ENCODE measurements at places on chromosomes 5 and 9. TPM values are rescaled to one million over a fixed set of nuclear protein-coding genes. Genes with fewer than 3 reads are reported as not detected.

The ANXA1 gene
- 133 TPM for total RNA-seq

DNA sequence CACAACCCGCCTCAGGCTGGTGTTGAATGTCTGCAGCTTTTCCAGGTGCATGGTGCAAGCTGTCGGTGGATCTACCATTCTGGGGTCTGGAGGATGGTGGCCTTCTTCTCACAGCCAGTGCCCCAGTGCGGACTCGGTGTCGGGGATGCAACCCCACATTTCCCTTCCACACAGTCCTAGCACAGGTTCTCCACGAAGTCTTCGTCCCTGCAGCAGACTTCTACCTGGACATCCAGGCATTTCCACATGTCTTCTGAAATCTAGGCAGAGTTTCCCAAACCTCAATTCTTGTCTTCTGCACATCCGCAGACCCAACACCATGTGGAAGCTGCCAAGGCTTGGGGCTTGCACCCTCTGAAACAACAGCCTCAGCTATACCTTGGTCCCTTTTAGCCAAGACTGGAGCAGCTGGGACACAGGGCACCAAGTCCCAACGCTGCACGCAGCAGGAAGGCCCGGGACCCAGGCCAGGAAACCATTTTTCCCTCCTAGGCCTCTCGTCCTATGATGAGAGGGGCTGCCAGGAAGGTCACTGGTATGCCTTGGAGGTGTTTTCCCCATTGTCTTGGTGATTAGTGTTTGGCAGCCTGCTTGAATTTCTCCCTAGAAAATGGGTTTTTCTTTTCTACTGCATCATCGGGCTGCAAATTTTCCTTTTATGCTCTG is 18.2 kb downstream of the PSIP1 start:
- H3K4me3 ChIP-seq: no peak overlapping the region
- no peaks in the 10 kb centered on the region for H3K27me3 ChIP-seq
- H3K27ac ChIP-seq: no peak overlapping the region
- no peaks in the 10 kb centered on the region for H3K4me1 ChIP-seq
- peaks cover 6% of the 10 kb centered on the region for H3K36me3 ChIP-seq
- no peak for DNase-seq

GRCh38 chr9:81621785-81622259 is 67.5 kb downstream of the TLE1 start:
- no peaks in the 10 kb centered on the region for H3K4me1 ChIP-seq
- H3K27ac ChIP-seq: no peak overlapping the region
- no peaks in the 10 kb centered on the region for H3K36me3 ChIP-seq
- no peaks in the 10 kb centered on the region for H3K27me3 ChIP-seq
- H3K4me3 ChIP-seq: no peak overlapping the region
- no peak for DNase-seq

DNA sequence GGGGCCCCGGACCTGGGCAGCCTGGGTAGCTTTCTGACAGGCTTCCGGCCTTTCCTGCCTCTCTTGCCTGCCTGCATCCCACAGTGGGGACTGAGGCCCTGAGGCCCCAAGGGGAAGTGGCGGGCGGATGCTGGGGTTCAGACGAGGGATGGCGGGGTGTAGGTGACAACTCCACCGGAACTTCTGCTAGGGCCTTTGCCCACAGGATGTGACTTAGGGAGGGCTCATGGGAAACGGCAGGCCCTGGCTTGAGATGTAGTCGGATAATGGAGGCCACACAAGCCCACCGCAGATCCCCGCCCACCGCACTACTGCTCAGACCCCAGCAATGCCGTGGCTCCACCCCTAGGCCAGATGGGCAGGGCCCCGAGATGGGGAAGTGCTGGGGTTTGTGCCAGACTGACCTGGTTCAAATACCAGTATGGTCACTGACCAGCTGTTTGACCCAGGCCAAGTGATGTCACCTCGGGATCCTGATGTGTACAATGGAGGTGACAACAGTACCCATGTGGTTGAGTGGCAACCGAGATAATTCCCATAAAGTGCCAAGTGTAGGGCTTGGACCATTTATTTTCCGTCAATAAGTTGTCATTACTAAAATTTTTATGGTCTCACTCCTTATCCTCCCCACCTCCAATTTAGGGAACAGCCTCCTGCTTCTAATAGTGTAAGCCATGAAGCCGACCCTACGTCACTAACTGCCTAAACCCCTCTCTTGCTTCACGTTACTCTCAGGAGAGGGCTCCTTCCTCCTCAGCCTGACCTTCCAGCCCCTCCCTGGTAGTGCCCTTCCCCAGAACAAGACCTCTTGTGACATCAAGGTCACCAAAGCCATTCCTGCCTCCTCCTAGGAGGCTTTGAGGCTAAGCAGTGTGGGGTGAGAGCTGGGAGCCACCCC is 2.5 kb upstream of the CDK9 start:
- peak; percentile 69 for DNase-seq
- peaks cover 21% of the 10 kb centered on the region for H3K36me3 ChIP-seq
- peak overlapping the region; percentile 50 for H3K4me3 ChIP-seq
- H3K27me3 ChIP-seq: no peaks in the 10 kb centered on the region
- peak overlapping the region; percentile 73 for H3K27ac ChIP-seq

DNA sequence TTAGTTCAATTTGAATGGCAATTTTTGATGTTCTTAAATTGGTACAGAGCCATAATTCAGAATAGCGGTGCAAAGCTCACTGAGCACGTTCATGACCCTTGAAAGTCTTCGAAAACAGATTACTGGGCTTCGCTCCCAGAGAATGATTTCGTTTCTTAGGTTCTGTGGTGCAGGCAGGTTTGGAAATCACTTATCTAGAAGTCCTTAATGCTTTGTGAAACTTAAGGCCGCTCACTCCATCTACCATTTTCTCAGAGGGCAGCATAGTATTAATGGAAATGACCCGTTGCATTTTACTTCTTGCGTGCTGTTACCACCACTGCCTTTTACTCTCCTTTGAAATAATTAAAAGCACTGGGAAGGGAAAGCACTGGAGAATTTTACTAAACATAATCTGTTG is 2.9 kb upstream of the MAT2B start:
- H3K36me3 ChIP-seq: no peaks in the 10 kb centered on the region
- peak overlapping the region; percentile 93 for H3K27ac ChIP-seq

GRCh38 chr9:14661421-14662059 is 31.7 kb downstream of the ZDHHC21 start:
- no peaks in the 10 kb centered on the region for H3K4me1 ChIP-seq
- no peak overlapping the region for H3K27ac ChIP-seq
- DNase-seq: no peak
- no peaks in the 10 kb centered on the region for H3K27me3 ChIP-seq

DNA sequence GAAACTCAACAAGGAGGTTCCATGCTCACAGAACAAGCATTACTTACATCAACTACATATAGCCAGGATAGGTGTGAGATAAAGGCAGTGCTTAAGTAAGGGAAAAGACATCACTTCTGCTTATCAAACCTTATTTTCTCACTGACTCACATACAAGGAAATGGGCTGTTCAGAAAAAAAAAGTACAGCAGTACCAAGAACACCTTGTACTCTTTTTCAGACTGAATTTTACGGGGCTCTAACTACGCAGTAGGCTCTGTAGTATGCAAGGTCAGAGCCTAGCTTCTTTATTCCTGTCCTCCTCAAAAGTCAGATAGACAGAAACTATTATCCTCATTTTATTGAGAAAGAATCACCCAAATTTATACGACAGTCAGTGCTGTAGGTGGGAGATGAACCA is 5.8 kb downstream of the PSMB7 start:
- H3K36me3 ChIP-seq: peaks cover 34% of the 10 kb centered on the region
- no peak for DNase-seq

The SLC6A3 gene
- not detected for total RNA-seq

The HSD17B3 gene
- total RNA-seq: 1.8 TPM

DNA sequence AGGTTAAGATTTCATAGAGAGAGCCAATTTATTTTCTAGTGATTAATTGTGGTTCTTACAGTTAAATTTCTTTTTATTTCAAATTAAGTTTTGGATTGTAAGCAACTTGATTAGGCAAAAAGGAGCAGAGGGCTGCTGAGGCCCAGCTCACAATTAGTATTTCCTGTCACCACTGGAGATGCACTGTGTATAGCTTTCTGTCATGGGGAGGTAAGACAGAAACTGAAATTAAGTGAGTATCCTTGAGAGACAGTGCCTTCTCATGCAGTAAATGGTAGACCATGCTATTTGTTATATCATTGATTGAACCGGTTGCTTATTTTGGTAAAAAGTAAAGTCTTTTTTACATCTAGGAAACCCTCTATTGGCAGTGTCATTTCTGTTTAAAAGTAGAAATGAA is 190.7 kb downstream of the CCDC171 start:
- H3K4me3 ChIP-seq: no peak overlapping the region
- no peaks in the 10 kb centered on the region for H3K27me3 ChIP-seq
- H3K36me3 ChIP-seq: no peaks in the 10 kb centered on the region
- H3K4me1 ChIP-seq: no peaks in the 10 kb centered on the region
- DNase-seq: no peak
- no peak overlapping the region for H3K27ac ChIP-seq

DNA sequence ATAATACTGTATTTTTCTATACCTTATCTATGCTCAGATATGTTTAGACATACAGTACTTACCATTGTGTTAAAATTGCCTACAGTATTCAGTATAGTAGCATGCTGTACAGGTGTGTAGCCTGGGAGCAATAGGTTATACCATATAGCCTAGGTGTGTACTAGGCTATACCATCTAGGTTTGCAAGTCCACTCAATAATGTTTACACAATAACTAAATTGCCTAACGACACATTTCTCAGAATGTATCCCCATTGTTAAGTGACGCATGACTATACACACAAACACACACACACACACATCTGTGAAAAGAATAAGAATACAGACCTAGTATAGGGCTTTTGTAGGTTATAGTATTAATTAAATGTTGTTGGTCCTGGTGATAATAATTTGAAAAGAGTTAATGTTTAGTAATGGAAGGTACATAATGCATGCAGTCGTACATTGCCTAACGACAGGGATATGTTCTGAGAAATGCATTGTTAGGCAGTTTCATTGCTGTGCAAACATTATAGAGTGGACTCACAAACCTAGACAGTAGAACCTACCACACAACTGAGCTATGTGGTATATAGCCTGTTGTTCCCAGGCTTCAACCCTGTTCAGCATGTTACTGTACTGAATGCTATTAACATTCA is 13.6 kb downstream of the TDRD7 start:
- DNase-seq: no peak
- H3K27me3 ChIP-seq: no peaks in the 10 kb centered on the region
- H3K4me3 ChIP-seq: no peak overlapping the region
- no peak overlapping the region for H3K27ac ChIP-seq
- no peaks in the 10 kb centered on the region for H3K4me1 ChIP-seq
- H3K36me3 ChIP-seq: peaks cover 13% of the 10 kb centered on the region

GRCh38 chr9:79395228-79395627 is 176.5 kb upstream of the TLE4 start:
- no peaks in the 10 kb centered on the region for H3K27me3 ChIP-seq
- H3K4me1 ChIP-seq: no peaks in the 10 kb centered on the region
- H3K36me3 ChIP-seq: no peaks in the 10 kb centered on the region
- H3K27ac ChIP-seq: no peak overlapping the region
- no peak overlapping the region for H3K4me3 ChIP-seq

GRCh38 chr9:93979721-93980120 is 24.6 kb upstream of the BARX1 start:
- no peak overlapping the region for H3K4me3 ChIP-seq
- no peak overlapping the region for H3K27ac ChIP-seq
- no peaks in the 10 kb centered on the region for H3K36me3 ChIP-seq
- H3K27me3 ChIP-seq: no peaks in the 10 kb centered on the region
- H3K4me1 ChIP-seq: no peaks in the 10 kb centered on the region

The TXNDC8 gene
- not detected for total RNA-seq

DNA sequence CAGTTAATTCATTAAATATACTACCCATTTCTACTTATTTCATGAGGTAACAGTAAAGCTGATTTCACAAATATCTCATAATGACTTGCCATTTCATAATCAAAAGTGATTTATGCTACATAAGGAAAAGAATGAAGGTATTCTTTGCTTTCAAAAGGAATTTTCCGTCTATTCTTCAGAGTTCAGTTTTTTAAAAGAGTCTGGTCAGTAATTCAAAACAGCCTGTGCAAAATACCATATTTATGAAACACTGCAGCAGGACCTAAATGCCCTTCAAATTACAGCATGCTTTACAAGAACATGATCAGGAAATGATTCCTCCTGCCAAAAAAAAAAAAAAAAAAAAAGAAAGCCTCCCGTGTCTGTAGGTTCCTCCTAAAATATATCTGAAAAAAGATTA is 154.7 kb downstream of the KIAA0825 start:
- H3K27me3 ChIP-seq: no peaks in the 10 kb centered on the region
- H3K27ac ChIP-seq: no peak overlapping the region
- no peaks in the 10 kb centered on the region for H3K36me3 ChIP-seq
- no peaks in the 10 kb centered on the region for H3K4me1 ChIP-seq
- no peak for DNase-seq

DNA sequence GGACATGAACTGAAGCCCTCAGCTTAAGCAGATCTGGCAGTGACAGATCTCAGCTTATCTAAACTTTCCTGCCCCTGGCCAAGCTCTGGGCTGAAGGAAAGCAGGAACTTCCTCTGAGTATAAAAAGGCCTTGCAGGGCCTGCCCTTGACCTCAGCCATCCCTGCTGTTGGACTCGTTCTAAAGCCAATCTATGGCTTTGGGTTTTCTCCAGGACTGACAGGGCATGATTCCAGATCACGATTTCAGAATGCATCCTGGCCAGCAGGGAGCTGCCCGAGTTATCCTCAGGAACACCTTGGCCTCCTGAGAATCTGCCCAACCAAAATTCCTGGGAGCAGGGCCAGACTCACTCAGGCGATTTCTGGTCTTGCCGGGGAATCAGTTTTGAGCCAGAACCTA is 502.7 kb downstream of the TLE4 start:
- H3K27me3 ChIP-seq: no peaks in the 10 kb centered on the region
- no peak overlapping the region for H3K4me3 ChIP-seq
- H3K27ac ChIP-seq: no peak overlapping the region

GRCh38 chr5:32406650-32407049 is 37.9 kb downstream of the ZFR start:
- H3K36me3 ChIP-seq: peaks cover 82% of the 10 kb centered on the region
- no peaks in the 10 kb centered on the region for H3K4me1 ChIP-seq
- H3K27me3 ChIP-seq: no peaks in the 10 kb centered on the region
- H3K27ac ChIP-seq: no peak overlapping the region

The HTR1A gene
- total RNA-seq: not detected

GRCh38 chr5:134148986-134149539 is 27.7 kb downstream of the SKP1 start:
- peaks cover 5% of the 10 kb centered on the region for H3K4me1 ChIP-seq
- H3K36me3 ChIP-seq: peaks cover 55% of the 10 kb centered on the region
- H3K4me3 ChIP-seq: no peak overlapping the region

The NFIB gene
- total RNA-seq: not detected

The CSF1R gene
- total RNA-seq: 0.36 TPM

- H3K4me3 ChIP-seq: peak overlapping the region; percentile 14
- H3K27me3 ChIP-seq: no peaks in the 10 kb centered on the region
- peak overlapping the region; percentile 0 for H3K27ac ChIP-seq
- H3K4me1 ChIP-seq: peaks cover 50% of the 10 kb centered on the region
These were observed 12.7 kb upstream of the CD180 start for GRCh38 chr5:67209141-67209771.

The PCDHGC4 gene
- total RNA-seq: not detected

- DNase-seq: no peak
- H3K27me3 ChIP-seq: peaks cover 3% of the 10 kb centered on the region
- no peak overlapping the region for H3K4me3 ChIP-seq
- H3K27ac ChIP-seq: no peak overlapping the region
- no peaks in the 10 kb centered on the region for H3K36me3 ChIP-seq
- no peaks in the 10 kb centered on the region for H3K4me1 ChIP-seq
These were observed 40.8 kb upstream of the SPDL1 start for GRCh38 chr5:169542811-169543210.
